H9 (cell line): ENCODE measurements at places on chromosomes 1 and 21.
A peak's percentile ranks its signal among the peaks of the same experiment; 100 is the strongest.

DNA sequence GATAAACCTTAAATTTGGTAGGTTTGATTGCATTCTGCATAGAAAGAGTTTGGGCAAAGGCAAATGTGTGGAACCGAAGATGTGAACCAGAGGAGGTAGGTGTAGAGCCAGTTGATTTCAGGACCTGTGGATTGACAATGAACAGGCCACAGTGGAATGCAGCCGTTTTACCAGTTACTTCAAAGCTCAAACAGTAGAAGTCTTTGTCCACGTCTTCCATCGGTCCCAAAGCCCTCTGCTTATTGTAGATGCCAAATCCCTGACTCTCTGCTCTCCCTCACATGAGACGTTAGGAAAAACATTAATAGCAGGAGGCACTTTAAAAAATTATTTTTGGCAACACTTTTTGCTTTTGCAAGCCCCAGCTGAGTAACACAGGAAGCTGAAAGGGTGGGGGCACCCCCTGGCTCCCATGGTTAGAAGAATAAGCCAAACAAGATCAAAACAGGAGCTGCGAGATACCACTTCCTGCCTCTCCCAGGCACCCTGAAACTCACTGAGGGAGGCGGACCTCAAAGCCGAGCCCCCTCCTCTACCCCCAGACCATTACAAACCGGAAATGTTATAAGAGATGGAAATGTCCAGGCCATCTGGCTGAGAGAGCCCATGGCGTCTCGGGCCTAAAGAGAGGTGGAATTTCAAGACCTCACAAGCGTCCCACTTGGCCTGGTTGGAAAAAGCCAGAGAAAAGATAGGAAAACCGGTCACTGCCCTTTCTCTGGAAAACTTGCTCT lies 13.5 kb downstream of the TRAF3IP3 start:
- no peak for DNase-seq

GRCh38 chr21:42527127-42527488 lies 13.5 kb downstream of the SLC37A1 start:
- no peak for DNase-seq

GRCh38 chr1:61442544-61442943 lies 282.4 kb downstream of the TM2D1 start:
- DNase-seq: no peak

- DNase-seq: no peak
Observed at GRCh38 chr1:185348296-185348695, 31.3 kb upstream of the IVNS1ABP start.

GRCh38 chr1:230321741-230322420 lies 104.3 kb downstream of the PGBD5 start:
- DNase-seq: no peak

GRCh38 chr21:23951251-23951650 lies 1656.0 kb downstream of the MRPL39 start:
- no peak for DNase-seq

DNA sequence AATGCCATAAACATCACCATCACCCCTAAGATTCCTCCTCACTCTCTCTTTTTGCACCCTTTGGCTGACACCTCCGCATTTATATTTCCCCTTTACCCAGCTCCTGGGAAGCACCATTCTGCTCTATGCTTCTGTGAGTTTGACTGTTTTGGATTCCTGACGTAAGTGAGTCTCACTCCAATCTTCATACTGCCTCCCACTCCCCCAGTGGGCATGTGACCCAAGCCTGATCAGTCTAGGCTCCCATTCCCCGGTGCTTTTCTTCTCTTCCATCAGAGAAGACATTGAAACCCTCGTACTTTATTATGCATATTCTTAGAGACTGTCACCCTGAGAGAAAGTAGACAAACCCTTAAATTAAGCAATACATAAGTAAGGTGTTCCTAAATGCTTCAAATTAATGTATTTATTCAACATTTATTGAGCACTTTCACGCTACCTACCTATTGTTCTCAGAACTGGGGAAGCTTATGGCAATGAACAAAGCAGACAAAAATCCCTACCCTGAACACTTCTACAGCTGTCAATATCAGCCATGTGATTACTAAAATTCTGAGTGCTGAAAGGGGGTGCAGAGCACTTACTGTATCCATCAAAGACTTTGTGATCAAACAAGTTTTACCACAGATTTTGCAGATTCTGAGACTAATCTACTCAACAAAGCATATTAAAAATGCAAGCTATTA lies 43.4 kb upstream of the DIPK1A start:
- no peak for DNase-seq

GRCh38 chr1:109188200-109188599 lies 25.5 kb upstream of the SARS1 start:
- DNase-seq: no peak

GRCh38 chr1:13540866-13541265 lies 27.1 kb upstream of the LRRC38 start:
- DNase-seq: no peak

GRCh38 chr1:161973924-161974845 lies 49.5 kb downstream of the OLFML2B start:
- DNase-seq: no peak

GRCh38 chr1:98458511-98459485 lies 202.7 kb upstream of the SNX7 start:
- DNase-seq: peak; percentile 37

DNA sequence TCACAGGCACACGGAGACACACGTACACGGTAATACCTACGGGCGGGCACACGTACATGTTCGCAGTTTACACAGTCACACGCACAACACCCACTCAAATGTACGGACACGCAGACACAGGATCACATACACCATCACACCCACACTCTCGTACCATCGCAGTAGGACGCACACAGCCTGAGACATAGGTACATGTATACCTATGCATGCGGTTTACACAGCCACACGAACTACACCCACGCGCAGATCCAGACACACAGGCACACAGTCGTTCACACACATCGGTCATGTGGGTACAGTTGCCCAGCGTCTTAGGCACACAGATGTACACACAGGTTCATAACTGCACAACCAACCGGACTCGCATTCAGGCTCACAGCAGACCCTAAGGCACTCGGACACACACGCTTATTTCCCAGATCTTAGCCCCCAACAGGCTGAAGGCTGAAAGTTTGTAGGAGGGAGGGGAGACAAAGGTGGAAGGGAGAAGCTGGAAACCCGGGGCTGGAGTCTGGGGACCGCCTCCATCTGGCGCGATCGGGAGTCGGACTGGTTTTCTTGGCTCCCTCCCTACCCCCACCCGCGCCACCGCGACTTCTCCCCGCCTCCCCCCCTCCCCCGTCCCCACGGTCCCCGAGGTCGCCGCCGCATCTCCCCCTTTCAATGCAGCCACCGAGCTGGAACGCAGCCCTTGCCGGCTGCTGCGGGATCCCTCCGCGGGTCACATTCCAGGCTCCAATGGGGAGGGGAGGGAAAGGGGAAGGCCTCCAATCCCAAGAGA lies 51.9 kb upstream of the SYNC start:
- DNase-seq: peak; percentile 80

DNA sequence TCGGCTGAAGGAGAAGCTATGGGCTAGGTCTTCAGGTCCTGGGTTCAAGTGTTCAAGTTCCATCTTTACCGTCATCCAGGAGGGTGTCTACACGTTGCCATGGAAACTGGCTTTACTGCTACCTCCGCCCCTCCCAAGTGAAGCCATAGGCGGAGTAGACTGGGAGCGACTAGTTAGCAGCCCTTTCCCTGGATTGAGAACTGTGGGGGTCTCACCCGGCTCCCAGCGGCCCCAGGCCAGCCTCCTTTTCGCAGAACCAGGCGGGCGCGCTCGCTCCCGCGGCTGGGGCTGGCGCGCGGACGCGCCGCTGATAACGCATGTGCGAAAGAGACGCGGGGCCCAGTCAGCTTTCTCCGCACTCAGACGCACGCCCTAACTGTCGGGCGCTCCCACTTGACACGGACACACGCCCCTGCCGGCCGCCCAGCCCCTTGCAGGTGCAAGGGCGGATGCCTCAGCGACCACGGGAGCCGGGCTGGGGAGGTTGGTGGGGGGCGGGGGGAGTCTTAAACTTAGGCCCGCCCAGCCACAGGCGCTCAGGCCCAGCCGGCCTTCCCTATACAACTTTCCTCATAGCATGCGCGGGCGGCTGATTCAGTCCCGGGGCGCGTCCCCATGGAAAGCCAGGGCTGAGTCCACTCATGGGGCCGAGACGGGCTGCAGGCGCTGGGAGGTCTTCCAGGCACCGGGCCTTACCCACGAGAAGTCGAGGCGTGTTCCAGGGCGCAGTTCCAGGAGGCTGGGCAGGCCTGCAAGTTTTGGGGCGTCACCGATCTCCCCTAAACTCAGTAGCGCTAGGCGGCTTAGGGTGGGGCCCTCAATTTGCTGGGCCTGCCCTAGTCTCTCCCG lies 7.4 kb downstream of the EFNA4 start:
- peak; percentile 94 for DNase-seq

GRCh38 chr1:13443335-13443979 lies 33.2 kb downstream of the PRAMEF20 start:
- DNase-seq: no peak

- no peak for DNase-seq
Observed at GRCh38 chr1:30933874-30934252, 25.3 kb upstream of the SDC3 start.

GRCh38 chr21:44874240-44874496 lies 678 bp upstream of the PTTG1IP start:
- no peak for DNase-seq

GRCh38 chr1:41383094-41383852 lies 22.0 kb downstream of the FOXO6 start:
- no peak for DNase-seq

DNA sequence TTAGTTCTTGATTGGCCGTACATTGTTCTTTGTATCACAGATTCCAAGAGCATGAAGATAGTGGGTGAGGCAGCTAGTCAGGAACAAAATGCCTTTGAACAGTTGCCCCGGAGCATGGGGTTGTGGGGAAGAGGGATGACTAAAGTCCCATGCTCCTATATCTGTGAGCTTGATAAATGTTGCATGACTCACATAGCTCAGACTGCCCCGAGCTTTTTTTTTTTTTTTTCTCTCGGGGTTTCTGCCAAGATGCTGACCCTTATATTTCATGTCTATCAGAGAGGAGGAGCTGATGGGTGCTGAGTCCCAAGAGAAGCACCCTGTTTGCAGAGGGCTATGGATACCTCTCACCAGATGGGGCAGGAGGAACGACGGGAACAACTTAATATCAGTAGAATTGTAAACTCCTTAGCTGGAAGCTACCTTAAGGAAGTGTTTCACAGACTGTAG lies 40.6 kb downstream of the SRRM1 start:
- no peak for DNase-seq

DNA sequence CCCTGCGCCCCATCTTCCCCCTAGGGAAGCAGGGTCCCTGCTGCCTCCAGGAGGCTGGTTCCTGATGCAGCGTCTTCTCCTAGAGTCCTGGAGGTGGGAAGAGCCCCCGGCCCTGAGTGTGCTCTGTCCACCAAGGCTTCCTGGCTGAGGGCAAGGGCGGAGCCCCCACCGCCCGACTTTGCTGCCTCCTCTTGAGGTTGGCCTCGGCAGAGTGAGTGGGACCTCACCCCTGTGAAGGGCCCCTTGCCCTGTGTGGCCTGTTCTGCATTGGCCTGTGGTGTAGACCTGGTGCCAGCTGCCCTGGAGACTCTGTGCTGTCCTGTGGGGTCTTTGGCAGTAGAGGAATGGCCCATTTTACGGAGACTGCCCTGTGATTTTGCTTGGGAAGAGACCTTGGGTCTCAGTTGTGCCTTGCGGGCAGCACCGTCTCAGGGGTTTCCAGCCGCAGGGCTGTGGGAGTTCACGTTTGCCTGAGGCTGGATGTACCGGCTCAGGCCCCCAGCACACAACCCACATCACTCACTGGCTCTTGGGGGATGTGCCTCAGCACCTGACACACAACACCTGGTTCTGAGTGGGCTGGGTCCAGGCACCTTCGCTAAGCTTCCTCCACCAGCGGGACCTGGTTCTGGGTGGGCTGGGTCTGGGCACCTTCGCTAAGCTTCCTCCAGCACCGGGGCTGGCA lies 73.6 kb downstream of the SKI start:
- no peak for DNase-seq

GRCh38 chr1:228271701-228272251 lies 63.9 kb downstream of the OBSCN start:
- DNase-seq: peak; percentile 17

GRCh38 chr1:204128464-204128963 lies 23.3 kb downstream of the ETNK2 start:
- DNase-seq: no peak

GRCh38 chr1:25620701-25621350 lies 4.2 kb downstream of the MAN1C1 start:
- no peak for DNase-seq

- DNase-seq: no peak
Observed at GRCh38 chr1:22920734-22921451, 51.8 kb downstream of the LACTBL1 start.

GRCh38 chr1:29233693-29234092 lies 2.6 kb upstream of the PTPRU start:
- no peak for DNase-seq

- DNase-seq: peak; percentile 59
Observed at GRCh38 chr1:209646558-209646957, 5.7 kb downstream of the LAMB3 start.

DNA sequence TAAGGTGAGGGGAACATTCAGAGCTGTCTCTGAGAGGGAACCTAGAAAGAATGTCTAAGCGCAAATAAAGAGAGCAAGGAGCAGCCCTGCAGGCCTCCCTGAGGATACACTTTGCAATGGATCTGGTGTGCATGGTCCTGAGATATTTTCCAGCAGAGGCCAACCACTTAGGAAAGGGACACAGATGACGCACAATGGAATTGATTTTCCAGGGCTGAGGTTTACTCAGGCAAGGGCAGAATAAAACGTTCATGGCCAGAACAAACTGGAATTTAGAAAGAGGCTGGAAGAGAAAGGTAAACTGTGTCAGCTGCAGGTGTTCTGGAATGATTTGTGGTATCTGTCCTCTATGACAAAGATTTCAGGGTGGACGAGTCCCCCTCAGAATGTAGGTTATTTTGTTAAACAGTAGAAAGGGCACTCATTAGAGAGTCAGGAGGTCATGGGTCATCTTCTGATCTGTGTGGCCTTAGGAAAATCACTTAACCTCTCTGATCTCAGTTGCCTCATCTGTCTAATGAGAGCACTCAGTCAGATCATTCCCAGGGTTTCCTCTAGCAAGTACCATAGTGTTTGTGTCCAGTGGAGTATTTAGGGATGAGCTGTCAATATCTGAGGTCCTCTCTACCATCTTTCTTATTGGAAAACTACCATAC lies 61.8 kb upstream of the PGBD5 start:
- DNase-seq: no peak

DNA sequence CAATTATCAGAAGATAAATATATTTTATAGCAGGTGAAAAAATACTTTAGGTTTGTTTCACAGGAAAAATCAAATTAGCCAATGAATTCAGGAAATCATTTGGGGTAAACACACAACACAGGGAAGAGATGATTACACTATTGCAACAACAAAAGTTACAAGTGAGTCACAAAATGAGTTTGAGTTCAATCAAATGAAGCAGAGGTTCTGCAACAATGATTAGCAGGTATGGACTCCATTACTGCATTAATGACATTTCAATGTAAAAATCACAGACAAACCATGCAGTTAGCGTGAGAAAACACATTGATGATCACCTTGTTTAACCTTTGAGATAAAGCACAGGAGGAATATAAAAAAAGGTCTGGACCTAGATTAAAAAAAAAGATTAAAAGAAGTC lies 9.7 kb downstream of the ADGRL4 start:
- DNase-seq: no peak
